ENCODE measurements at places on chromosomes 5 and 9.

- peak; percentile 81 for DNase-seq
Observed at GRCh38 chr5:180328296-180329137, 24.6 kb downstream of the GFPT2 start.

- no peak for DNase-seq
Observed at GRCh38 chr9:87300915-87301314, 196.8 kb upstream of the DAPK1 start.

GRCh38 chr9:104927912-104928740 is at the start of gene ABCA1:
Gene ABCA1, minus strand, starts transcription at chr9:104928155. Its CDS starts 24,476 bp downstream, at chr9:104903679.
- DNase-seq, result peak; percentile 37

DNA sequence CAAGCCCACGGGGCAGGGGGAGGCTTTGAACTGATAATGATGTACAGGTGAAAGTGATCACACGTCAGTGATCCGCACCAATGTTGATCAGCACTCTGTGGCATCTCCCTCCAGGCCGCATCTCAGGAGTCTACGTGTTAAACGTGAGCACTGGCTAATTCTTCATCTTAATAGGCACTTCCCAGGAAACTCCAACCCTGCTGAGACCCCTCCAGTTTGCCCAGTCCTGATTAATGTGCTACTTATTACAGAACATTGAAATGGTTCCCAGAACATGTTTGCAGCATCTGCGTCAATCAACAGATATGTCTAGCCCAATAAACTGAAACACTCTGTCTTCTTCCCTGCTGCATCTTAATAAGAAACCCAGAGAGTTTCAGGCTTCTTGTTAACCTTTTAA is 298.4 kb downstream of the DEPDC1B start:
- no peak for DNase-seq

DNA sequence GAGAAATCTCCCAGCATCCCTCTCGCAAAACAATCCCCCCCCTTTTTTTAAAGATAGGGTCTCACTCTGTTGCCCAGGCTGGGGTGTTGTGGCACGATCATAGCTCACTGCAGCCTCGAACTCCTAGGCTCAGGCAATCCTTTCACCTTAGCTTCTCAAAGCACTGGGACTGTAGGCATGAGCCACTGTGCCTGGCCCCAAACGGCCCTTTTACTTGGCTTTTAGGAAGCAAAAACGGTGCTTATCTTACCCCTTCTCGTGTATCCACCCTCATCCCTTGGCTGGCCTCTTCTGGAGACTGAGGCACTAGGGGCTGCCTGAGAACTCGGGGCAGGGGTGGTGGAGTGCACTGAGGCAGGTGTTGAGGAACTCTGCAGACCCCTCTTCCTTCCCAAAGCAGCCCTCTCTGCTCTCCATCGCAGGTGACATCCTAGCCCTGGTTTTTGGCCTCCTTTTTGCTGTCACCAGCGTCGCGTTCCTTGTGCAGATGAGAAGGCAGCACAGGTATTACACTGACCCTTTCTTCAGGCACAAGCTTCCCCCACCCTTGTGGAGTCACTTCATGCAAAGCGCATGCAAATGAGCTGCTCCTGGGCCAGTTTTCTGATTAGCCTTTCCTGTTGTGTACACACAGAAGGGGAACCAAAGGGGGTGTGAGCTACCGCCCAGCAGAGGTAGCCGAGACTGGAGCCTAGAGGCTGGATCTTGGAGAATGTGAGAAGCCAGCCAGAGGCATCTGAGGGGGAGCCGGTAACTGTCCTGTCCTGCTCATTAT is 6.8 kb downstream of the CA9 start:
- DNase-seq, result no peak

- DNase-seq, result no peak
Observed at GRCh38 chr5:88756953-88757352, 126.0 kb downstream of the MEF2C start.

Data from activated T-helper 1 cell treated with anti-CD3 and anti-CD28 coated beads, Interleukin-2, amount 50 U/mL, for 16 hours (primary cell).